NCI-H1930 (cell line): ENCODE measurements at places on chromosomes 11 and 22.
A peak's percentile ranks its signal among the peaks of the same experiment; 100 is the strongest.

DNA sequence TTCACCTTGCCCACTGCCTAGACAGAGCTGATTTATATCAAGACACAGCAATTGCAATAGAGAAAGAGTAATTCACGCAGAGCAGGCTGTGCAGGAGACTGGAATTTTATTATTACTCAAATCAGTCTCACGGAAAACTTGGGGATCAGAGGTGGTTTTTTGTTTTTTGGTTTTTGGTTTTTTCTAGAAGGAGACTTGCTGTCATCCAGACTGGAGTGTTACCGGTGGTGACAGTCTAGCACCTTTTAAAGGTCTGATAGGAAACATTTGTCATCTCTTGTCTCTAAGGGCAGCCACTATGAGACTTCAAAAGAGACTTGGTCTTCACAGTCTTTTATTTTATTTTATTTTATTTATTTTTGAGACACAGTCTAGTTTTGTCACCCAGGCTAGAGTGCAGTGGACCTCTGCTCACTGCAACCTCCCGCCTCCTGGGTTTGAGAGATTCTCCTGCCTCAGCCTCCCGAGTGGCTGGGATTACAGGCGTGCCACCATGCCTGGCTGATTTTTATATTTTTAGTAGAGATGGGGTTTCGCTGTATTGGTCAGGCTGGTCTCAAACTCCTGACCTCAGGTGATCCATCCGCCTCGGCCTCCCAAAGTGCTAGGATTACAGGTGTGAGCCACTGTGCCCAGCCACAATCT, 19.1 kb downstream of the APOBEC3H start:
- no peak for DNase-seq

DNA sequence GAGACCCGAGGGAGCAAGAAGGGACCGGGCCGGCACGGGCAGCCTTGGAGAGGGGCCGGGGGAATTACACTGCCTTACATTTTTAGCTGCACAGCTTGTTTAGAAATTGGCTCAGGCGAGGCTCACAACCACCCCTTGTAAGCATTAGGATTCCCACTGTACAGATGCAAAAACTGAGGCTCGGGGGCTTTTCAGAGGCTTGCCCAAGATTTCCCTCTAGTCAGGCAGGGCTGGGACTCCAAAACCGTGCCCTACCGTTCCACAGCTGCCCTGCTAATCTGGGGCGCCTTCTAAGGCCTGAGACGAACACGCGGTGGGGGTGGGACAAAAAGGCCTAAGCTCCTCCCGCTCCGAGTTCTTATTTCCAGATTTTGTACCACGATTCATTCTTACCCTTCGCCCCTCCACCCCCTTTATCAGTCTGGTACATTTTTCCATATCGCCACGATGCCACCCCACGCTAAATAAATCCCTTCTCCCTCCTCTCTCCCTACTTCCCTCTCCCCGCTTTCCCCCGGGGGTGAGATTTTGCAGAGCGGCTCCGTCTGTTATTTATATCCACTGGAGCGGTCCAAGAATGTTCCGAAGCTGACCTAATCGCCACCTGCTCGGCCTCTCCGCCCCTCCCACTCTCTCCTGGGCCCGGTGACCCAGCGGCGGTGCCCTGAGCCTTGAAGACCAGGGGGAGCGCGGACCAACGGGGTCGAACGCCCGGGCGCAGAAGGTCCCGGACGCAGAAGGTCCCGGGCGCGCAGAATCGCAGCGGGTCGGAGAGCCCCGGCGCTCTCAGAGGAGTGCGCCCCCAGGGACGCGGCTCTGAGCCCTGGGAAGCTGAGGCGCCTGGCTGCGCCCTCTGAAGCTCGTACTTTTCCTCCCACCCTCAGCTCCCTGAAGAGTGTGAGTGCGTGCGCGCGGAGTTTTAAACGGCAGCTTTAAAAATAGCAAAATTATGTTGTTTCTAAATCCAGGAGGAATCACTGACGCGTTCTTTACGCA, 764 bp upstream of the PACSIN3 start:
- DNase-seq = peak; percentile 31

DNA sequence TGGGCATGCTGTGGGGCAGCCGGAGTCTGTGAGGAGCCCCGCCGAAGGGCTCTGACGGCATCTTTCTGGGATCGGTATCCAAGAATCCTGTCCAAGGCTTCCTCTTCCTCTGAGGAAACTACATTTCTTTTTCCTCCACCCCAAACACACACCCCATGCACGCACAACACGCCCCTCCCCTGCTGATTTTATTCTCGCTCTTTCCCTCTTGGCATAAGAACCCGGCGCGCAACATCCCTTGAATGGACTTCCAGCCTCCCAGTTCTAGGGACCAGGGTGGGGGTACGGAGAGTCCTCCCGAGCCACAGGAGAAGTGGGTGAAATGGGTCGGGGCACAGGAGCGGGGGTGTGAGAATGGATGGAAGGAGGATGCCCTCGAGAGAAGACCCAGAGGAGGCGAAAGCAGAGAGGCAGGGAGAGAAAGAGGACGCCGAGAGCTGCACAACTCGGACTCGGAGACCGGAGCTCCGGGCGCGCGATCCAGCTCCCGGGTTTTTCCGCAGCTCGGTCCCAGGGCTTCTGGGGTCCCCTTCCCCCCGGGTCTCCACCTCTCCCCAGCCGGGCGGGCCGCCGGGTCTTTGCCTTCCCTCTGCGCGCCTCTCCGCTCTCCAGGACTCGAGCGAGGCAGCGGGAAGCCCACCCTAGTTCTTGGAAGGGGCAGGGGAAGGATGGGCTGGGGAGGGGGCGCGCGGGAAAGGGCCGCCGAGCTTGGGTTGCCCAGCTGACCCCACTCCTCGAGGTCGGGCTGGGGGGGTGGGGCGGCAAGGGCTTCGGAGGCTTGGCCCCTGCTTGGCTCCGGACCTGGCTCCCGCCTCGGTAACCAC, 1.5 kb upstream of the LARGE1 start:
- DNase-seq = peak; percentile 21

DNA sequence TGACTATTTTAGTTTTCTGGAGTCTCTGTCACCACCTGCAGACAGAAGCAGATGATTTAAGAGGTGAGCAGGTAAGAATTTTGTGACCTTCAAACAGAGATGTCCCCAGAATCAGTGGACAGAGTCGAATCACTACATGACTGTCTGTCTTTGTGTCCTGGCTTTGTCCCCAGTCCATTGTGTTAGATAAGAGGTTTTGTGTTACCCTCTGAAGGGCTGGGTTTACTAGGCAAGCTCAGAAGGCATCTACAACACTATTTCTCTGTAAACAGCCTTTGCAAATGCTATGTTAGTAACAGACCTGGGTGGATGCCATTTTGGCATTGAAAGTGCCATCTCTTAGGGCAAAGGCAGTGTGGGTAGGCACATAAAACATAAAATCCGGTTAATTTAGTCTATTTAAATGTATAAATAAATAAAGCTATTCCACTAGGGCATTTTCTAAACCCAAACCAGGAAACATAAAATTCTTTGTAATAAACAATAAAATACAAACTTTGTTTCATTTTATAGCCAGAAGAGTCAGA, 40.3 kb upstream of the CADM1 start:
- no peak for DNase-seq

DNA sequence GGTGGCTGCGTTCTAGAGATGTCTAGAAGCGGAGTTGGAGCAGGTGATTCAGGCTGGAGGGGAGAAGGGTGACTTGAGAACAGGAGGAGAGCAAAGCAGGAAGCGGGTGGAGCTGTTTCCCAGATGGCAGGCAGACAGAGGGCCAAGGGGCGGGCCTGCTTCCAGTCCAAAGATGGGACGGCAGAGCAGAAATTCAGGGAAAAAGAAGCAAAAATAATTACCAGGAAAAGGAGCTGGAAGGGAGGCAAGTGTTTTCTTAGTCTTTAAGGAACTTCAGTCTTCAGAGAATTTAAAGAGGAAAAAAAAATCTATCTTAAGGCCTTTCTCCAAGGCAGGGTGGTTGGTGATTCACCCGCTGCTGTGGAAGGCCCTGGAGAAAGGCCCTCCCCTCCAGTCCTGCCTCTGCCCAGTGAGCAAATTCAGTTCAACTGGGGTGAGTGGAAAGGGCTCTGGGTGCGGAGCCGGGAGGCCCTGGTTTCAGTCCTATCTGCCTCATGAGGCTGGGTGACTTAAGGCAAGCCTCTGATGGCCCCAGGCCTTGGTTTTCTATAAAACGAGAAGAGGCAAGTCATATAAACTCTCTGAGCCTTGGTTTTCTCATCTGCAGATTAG, 4.5 kb upstream of the CREB3L1 start:
- DNase-seq = no peak

- DNase-seq = no peak
Measured at GRCh38 chr11:2557381-2557780, 112.6 kb downstream of the KCNQ1 start.

DNA sequence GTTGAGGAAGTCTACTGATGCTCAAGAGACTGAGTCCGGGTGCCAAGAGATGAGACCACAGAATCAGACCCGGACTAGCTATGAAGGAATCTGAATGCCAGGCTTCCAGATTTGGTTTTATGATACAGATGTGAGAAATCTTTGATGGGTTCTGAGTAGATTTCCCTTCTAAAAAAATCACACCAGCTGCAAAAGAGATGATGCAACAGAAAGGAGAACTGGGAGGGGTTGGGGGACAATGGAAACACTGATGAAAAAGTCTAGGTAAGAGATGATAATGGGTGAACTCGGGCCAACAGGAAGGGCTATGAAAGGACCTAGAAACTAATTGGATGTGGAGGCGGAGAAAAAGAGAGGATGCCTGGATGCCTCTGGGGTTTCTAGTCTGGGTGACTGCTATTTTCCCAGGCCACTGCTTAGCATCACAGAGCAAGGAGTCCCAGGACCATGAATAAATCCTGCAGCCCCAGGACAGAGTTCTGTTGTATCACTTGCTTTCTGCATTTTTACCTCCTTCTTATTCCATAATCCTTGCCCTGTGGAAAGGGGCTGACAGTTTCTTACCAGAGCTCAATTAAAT, 115.4 kb upstream of the SEZ6L start:
- no peak for DNase-seq

DNA sequence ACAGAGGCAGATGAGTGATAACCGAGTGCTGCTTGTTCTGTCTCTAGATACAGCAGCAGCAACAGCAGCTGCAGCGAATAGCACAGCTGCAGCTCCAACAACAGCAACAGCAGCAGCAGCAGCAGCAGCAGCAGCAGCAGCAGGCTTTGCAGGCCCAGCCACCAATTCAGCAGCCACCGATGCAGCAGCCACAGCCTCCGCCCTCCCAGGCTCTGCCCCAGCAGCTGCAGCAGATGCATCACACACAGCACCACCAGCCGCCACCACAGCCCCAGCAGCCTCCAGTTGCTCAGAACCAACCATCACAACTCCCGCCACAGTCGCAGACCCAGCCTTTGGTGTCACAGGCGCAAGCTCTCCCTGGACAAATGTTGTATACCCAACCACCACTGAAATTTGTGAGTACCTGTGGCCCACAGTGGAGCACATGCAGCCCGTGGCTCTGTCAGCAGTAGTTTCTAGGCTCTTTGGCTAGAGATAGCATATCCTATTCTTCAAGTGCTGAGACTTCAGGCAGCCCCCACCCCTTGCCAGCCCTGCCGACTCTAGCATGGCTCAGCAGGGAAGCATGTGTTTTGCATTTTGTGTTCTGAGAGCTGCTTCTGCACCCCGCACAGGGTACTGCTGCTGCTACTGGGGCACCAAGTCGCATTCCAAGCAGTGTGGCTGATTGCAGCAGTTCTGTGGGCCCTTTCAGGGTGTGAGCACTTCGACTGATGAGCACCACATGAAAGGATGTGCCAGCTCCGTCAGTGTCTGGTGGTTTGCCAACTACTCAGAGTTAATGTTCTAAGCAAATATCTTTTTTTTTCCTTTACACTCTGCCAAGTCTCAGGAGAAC, 59.2 kb downstream of the MED15 start:
- DNase-seq = no peak

- no peak for DNase-seq
Measured at GRCh38 chr22:44972363-44973083, 37.3 kb downstream of the PHF21B start.

GRCh38 chr11:78424334-78425270, 7.0 kb upstream of the GAB2 start:
- no peak for DNase-seq

DNA sequence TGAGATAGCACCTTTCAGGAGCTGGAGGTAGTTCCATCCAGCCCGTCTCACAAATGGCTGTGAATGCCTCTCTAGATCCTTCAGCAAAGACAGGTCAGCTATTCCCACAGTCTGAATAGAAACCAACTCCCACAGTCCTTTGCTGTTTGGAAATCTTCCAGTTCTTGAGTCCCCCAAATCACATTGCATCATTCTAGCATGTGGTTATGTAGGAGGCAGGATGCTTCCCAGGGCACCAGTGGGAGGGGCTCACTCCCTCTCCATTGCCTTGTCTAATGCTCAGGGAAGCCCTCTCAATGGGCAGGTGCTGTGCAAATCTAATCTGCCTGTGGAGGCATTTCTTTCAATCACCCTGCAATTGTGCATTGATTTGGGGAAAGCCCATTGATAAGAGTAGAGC, 14.6 kb downstream of the NAV2 start:
- no peak for DNase-seq

DNA sequence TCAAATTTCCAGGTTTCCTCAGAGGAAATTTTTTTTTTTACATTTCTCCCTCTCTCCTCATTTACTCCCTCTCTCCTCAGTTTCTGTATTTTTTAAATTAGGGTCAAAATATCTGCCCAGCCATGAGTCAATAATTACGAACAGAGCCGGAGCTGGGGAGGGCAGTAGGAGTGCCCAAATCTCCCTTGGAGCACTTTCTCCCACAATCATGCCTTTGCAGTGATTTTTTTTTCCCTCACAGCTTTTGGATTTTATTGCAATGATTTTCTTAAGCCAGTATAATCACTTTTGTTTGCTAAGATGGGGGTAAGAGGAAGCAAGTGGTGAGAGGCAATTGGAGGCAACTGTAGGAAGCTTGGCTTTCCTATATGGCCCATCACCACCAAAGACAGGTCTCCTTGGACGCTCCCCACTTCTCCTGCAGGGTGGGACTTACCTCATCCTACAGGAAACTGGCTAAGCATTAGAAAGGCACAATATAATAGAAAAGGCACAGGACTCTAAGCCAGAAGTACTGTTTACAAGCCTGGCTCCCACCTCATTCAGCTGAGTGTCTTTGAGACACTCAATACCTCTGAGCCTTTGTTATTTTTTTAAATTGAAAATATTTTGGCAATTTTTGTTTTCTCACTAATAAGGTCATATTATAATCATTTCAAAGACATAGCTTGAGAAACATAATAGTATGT, 192.6 kb upstream of the PITPNB start:
- no peak for DNase-seq

- no peak for DNase-seq
Measured at GRCh38 chr11:27933992-27934829, 173.7 kb downstream of the KIF18A start.

DNA sequence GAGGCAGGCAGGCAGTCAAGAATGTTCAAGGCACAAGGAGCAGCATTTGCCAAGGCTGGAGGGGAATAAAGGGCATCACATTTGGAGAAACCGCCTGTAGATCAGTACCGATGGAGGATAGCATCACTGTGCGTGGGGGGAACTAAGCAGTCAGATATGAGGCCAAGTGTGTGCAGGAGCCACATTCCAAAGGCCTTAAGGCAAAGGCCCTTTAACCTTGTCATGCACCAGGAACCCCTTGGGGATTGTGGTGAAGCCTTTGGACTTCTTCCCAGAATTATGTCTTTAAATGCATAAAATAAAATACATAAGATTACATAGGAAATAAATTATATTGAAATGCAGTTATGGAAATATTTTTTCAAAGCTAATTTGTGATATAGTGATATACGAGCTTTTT, 532.1 kb downstream of the BUD13 start:
- DNase-seq = no peak
